IgD-negative memory B cell (primary cell): ENCODE measurements at places on chromosomes 12 and 14. TPM values are rescaled to one million over a fixed set of nuclear protein-coding genes. Genes with fewer than 3 reads are reported as not detected.

TAS2R42 gene
- not detected for polyA plus RNA-seq

KRT3 gene
- polyA plus RNA-seq, result not detected

GYS2 gene
- polyA plus RNA-seq, result not detected

ANO2 gene
- not detected for polyA plus RNA-seq

KRT7 gene
- polyA plus RNA-seq, result not detected

NELL2 gene
- 5.2 TPM for polyA plus RNA-seq

NOS1 gene
- polyA plus RNA-seq, result not detected

ARHGEF25 gene
- polyA plus RNA-seq, result not detected

PLA2G1B gene
- not detected for polyA plus RNA-seq

IL26 gene
- polyA plus RNA-seq, result not detected

CCDC88C gene
- 30.5 TPM for polyA plus RNA-seq

GLTP gene
- polyA plus RNA-seq, result 47.8 TPM

ZNF664 gene
- polyA plus RNA-seq, result 10.3 TPM

DAO gene
- polyA plus RNA-seq, result not detected

TAS2R31 gene
- polyA plus RNA-seq, result not detected

CPNE8 gene
- 0.86 TPM for polyA plus RNA-seq

WDR20 gene
- 14.9 TPM for polyA plus RNA-seq

SSTR1 gene
- polyA plus RNA-seq, result not detected

SLC5A8 gene
- polyA plus RNA-seq, result not detected

CELA1 gene
- polyA plus RNA-seq, result 0.58 TPM

TOMM20L gene
- not detected for polyA plus RNA-seq

KRT72 gene
- not detected for polyA plus RNA-seq

TSPAN19 gene
- not detected for polyA plus RNA-seq

BEGAIN gene
- 0.91 TPM for polyA plus RNA-seq

CAPZA3 gene
- polyA plus RNA-seq, result not detected

MMP17 gene
- polyA plus RNA-seq, result 3.4 TPM

NEUROD4 gene
- not detected for polyA plus RNA-seq

HOXC5 gene
- not detected for polyA plus RNA-seq

PTCSC3 gene
- polyA plus RNA-seq, result not detected

KRT71 gene
- not detected for polyA plus RNA-seq

SLCO1A2 gene
- polyA plus RNA-seq, result not detected

OR4E2 gene
- polyA plus RNA-seq, result not detected

IFNG-AS1 gene
- 21.1 TPM for polyA plus RNA-seq

KRT83 gene
- not detected for polyA plus RNA-seq

AMN gene
- polyA plus RNA-seq, result 15.0 TPM

ACSM4 gene
- polyA plus RNA-seq, result not detected

CHD8 gene
- polyA plus RNA-seq, result 44.4 TPM

IGF1 gene
- 5.1 TPM for polyA plus RNA-seq

TAS2R50 gene
- polyA plus RNA-seq, result not detected

CYP46A1 gene
- not detected for polyA plus RNA-seq

AJUBA gene
- polyA plus RNA-seq, result 0.16 TPM

CLEC7A gene
- polyA plus RNA-seq, result 1.9 TPM

COPZ1 gene
- polyA plus RNA-seq, result 135 TPM

CLEC4E gene
- not detected for polyA plus RNA-seq

ST8SIA1 gene
- not detected for polyA plus RNA-seq

OR2AP1 gene
- not detected for polyA plus RNA-seq
